ENCODE measurements at places on chromosomes 5 and 9.

DNA sequence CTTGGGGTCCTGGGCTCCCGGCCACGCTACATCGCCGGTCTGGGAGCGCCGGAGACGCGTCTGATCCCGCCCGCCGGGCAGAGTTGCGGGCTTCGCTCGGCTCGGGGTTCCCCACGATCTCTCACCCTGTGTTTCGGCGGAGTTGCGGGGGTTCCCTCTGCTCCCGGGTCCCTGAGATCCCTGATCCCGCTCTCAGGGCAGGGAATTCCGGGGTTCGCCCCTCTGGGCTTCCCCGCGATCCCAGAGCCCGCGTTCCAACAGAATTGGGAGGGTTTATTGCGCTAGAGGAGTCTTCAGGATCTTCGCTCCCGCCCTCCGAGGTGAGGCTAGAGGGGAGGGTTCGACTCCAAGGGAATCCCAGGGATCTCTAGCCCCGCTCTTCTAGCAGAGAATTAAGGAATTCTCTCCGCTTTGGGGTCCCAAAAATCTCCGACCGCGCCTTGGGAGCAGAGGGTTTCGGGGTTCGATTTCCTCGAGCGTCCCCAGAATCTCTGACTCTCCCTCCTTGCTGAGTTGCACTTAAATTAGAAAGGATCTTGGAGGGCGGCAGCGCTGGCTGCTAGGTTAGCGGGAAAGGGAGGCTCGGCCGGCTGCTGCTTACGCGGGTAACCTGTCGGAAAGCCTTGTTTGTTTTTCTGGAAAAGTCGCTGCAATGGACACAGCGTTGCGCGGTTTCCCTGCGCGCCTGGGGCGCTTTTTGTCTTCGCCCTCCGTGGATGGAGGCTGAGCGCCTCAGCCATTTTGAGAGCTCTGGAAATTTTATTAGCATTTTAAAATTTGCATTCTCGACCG, 1.3 kb downstream of the DMRT1 start:
- no peak for DNase-seq

DNA sequence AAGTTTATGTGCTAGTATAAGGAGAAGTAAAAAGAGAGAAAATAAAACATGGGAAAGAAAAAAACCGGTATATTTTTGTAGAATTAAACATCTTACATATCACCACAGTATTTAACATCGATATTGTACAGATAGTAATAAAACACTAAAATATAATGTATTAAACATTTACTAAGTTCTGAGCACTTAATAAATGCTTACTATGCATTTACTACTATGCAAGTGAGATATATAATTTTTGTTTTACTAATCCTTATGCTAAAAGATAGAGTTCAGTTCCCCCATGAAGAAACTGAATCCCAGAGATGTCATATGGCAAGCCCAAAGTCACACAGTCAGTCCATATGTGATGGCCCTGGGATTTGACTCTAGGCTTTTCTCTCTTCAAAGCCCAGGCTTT, 51.1 kb downstream of the SH3TC2 start:
- DNase-seq: no peak

- no peak for DNase-seq
These were observed 306.6 kb downstream of the SPATA31D1 start for GRCh38 chr9:82295181-82295580.

DNA sequence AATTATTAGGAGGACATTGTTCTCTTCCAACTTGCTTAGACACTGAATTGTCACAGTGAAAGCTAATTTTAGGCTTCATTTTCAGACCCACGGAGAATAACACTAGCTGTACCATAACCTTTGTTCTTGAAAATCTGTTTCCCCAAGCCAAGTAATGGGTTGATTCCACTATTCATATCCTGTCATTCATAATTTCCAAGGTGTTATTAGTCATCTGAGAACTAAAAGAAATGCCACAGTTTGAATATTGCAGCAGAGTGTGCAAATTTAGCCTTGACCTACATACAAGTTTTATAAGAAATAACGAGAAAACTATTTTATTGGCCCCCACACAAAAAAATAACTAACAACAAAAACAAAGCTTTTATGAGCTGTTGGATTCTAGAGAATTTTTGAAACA, 148.5 kb upstream of the TYRP1 start:
- DNase-seq: no peak

- DNase-seq: no peak
These were observed 215.7 kb upstream of the ELL2 start for GRCh38 chr5:96177303-96177869.
